ENCODE measurements at places on chromosomes 11 and 22.

- peak; percentile 85 for DNase-seq
Observed at GRCh38 chr11:21625982-21626381, 566.9 kb upstream of the ANO5 start.

DNA sequence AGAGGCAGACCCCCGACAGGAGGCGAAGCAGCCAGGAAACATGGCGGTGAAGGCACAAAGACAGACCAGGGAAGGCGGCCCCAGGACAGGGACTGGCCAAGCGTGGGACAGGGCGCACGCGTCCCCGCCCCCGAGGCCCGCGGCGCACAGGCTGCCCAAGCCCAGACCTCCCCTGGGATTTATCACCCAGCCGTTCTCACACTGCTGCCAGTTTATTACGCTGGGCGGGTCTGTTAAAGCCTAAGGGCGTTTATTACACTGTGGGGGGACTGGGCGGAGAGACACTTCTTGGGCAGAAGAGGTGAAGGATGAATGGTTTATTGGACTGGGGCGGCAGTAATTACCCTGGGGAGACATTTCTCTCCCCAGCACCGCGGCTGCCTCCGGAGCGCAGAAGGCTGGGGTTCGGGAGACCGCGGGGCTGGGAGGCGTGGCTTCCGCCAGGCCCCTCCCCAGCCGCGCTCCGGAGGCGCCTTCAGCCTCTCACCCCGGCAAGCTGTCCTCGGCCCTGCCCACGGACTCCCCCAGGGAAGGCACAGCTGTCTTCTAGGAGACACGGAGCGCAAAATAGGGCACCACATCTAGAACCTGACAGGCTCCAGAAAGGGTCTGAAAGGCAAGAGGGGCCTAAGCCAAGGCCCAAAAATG lies 47.1 kb downstream of the SLC22A12 start:
- DNase-seq: no peak

DNA sequence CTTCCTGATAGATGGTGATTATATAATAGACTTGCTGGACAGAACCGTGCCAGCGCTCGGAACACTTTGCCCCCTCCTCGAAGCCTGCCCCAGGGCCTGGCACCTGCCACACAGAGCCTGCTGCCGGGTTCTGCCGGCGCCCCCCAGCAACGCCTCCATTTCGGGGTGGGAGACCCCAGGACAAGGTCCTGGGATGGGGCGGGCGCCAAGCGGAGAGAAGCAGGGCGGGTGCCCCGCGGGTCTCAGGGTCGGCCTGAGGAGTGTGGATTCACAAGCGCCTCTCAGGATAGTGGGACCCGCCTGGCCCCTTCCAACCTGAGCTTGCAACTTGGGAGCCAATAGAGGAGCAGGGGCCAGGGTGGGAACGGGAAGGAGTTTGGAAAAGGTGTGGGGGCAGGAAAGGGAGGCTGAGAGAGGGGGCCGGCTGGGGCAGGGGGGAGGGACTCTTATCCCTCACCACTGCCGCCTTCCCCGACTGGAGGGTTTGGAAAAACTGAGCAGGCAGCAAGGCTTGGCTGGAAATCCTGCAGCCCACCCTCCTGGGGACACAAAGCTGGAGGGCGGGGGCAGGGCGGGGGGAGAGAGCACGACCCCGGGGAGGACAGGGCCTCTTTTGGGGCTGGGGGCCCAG lies 3.3 kb upstream of the BCL9L start:
- DNase-seq: peak; percentile 36

GRCh38 chr11:122671400-122671891 lies 15.9 kb downstream of the UBASH3B start:
- no peak for DNase-seq

DNA sequence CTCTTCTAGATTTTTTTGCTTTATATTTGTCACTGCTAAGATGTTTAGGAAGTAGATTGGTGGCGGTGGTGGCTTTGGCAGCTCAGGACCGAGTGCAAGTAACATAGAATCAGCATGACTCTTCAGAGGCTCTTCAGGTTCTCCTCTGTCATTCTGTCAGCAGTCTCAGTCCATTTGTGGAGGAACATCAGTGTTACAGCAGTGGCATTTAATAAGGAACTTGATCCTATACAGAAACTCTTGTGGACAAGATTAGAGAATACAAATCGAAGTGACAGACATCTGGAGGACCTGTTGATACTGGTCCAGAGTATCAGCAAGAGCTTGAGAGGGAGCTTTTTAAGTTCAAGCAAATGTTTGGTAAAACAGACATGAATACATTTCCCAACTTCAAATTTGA lies 82.2 kb upstream of the GNAZ start:
- no peak for DNase-seq

DNA sequence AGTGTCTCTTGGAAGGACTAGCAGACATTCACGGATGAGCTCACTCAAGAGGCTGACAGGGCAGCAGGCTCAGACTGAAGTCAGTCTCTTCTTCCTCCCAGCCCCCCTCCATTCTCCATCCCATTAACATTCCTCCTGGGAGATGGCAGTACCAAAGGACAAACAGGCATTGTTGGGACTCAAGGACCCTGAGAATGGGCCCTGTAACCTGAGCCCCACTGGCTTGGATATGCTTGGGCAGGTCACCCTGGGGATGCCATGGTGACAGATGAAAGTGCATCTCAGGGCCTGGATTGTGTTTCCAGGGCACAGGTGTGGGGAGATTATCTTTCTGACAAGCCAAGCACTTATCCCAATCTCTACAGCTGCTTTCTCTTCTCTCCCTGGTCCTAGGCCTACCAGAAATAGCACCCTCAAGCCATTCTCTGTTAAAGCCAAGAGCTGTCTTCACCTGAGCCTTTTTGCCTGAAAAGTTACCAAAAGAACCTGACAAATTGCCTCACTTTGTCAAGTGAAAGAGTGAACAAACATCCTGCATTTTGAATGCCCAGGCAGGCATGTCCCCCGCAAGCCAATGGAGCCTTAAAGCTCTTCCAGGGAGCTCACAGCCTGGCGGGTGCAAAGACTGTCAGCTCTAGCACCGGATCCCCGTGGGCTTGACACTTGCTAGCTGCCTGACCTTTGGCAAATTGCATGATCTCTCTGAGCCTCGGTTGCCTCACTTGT lies 366.0 kb upstream of the NARS2 start:
- no peak for DNase-seq

DNA sequence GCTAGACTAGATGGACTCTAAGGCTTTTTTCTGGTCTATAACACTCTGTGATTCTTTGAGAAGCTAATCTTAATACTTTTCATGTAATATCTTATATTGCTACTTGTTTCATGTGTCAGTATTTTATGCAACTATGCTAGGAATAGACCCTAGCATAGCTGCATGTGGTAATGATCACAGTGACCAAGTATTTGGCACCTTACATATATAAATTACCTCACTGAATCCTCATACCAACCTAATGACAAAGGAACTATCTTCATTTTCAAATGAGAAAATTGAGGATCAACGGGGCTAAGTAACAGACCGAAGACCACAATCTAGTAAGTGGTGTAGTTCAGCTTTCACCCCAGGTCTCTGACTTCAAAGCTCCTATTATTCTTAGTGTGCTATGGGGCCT lies 327.3 kb upstream of the PITPNB start:
- DNase-seq: no peak

GRCh38 chr11:47156333-47156732 lies 20.3 kb downstream of the ARFGAP2 start:
- DNase-seq: no peak

DNA sequence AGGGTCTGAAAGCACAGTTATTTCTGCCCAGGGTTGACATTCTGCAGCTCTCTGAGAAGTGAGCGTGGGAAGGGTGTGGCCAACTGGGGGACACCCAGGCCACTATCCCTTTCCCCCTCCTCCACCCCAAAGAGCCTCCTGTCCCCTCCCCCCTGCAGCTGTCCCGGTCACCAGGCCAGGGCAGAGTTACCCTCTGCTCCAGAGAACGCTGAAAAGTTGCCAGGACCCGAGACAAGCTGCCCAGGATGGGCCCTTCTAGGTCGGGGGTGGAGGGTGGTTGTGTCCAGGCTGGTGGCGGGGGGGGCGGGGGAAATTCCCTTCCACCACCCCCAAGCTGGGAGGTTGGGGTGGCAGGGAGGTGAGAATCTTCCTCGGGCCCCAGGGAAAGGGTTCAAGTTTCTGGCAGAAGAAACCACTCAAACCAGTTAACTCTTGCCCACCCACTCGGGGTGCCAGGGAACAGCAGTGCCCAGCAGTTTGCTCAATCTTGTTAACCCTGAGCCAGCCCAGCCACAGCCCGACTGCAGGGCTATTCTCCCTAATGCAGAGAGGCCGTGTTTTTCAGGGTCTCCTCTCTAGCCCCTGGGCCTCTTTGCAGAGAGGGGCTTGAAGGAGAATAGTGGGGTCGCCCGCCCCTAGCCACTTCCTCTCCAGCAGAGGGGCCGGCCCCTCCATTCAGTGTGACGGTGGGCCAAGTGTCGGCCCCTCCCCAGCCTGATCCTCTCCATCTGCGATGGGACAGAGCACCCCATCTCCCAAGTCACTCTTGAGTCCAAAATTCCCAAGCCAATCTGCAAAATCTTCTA lies 697 bp downstream of the LGALS1 start:
- DNase-seq: peak; percentile 51

GRCh38 chr11:19555266-19555665 lies 157.4 kb upstream of the NAV2 start:
- DNase-seq: no peak

DNA sequence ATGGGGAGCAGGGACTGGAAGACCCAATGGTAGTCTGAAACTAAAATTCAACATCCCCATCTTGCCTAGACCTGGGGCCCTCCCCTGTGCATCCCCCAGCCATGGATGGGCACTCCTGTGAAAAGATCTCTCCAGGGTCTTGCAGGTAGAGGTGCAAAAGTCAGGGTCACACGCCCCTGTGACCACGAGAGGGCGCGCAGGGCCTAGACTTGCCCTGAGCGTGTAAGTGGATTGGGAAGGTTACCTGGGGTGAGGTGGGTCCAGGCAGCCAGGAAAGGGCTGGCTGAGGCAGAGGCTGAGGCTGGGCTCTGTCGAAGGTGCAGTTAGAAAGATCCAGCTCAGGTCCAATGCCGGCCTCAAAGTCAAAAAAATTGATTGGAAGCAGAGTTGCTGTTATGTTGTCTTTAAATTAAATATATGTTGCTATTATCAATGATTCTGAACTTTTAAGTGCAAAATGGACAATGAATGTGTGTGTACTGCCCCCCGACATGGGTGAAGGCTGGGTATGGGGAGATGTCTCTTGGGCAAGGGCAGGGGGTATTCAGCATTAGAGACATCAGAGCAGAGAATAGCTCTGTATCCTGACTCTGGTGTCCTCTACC lies 4.8 kb upstream of the POU2F3 start:
- DNase-seq: peak; percentile 54

GRCh38 chr11:134350381-134350780 lies 18.6 kb downstream of the GLB1L2 start:
- DNase-seq: no peak

DNA sequence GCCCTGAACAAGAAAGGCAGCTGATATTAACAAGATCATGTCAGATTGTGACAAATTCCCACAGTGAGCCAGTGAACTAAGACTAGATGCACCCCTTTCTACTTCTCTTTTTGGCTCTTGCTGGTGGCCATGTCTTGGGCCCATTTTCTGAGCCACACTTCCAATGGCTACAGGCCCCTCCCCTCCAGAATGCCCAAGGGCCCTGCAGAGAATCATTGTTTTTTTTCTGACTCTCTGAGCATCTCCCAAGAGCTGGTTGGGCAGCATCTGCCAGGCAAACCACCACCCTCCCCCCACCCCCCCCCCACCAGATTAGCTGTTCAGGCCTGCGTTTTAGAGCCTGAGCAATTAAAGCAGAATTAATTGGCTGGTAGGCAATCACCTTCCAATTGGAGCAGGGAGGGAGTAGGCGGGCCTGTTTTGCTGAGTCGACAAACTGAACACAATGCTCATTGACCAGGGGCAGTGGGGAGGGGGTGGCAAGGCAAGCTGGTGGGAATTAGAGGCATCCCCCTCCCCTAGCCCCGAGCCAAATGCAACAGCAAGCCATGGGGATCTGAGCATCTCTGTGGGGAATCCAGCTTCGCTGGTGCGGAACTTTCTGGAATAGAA lies 541.4 kb downstream of the MN1 start:
- DNase-seq: no peak

DNA sequence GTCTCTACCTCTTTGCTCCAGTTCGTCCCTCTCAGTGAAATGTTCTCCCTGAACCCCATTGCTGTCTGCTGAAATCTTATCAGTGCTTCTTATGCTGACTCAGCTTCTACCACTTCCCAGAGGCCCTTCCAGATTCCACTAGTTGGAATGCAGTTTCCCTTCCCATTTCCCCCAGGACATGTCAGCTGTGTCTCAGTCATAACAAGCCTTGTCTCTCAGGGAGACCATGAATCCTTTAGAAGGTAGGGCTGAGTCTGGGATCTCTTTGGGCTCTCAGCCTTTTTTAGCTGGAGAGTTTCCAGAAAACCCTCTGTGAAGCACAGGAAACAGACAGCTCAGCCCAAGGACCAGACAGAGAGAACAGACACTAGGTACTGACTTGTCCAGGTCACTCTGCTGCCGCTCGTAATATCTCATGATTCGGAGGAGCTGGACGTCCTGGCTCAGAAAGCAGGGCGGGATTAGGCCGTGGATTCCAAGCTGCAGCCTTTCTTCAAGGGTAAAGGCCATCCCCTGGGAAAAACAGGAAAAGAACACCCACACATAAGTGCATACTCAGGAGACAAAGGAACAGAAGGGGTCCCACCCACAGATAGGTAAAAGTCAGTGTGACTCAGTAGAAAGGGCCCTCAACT lies 113.0 kb downstream of the ME3 start:
- no peak for DNase-seq

GRCh38 chr11:64971421-64972233 lies at the start of gene MAJIN:
Gene MAJIN, minus strand, starts transcription at chr11:64972108. Its CDS starts 12,703 bp downstream, at chr11:64959405.
- peak; percentile 85 for DNase-seq

Measured in suppressor macrophage (primary cell).